NCI-H2081 treated with DMSO at 0.1 percent for 48 hours (cell line): ENCODE measurements at places on chromosomes 12 and 14.

DNA sequence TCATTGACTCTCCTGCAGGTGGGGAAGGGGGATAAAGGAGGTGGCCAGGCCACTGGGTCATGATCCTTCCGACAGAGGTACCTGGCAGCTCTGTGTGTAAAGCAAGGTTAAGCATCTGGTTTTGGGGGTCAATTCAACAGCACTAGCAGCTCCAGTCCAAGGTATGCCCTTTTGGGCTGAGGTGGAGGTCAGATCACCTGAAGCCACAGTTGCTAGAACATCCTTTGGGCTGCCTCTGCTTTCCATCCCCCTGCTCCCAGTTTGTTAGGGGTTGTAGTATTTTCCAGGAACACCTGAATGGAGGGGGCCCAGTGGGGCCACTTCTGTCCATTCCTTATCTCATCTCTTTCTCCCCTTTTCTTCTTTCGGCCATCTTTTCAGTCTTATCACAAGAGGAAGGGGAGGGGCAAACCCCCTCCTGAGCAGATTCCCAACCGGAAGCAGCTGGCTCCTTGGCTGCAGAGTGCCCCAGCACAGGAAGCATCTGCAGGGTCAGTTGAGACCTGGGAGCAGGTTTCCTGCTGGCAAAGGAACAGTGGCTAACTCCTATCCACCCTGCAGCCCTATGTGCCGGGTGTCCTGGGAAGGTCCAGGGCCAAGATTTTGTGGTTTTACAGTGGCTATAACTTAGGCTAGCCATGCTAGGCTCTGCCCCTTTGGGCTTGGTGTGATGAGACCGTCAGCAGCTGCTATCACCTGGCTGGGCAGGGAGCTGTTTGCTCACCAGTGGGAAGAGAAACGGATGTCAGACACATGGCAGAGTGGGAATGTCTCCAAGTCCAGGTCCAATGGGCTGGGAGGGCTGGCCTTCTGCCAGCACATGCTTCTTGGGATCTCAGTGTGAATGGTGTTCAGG lies 40.2 kb downstream of the SH2B3 start:
- no peak for DNase-seq

DNA sequence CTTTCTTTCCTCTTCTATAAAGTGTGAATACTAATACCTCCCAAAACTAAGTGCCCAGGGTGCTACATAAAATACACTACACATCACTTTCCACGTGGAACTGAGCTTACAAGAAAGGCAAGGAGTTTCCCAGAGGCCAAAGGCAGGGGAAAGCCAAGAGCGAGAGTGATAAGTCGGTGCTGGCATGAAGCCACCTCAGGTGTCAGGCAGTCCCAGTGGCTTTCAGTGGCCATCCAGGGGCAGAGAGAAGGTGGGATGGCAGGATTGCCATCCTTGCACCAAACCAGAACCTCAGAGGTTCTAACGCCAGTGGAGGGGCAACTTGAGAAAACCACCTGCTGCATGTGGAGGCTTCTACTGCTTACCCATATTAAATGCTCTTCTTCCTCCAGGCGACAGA lies 79.7 kb upstream of the DIO3 start:
- DNase-seq, result no peak

DNA sequence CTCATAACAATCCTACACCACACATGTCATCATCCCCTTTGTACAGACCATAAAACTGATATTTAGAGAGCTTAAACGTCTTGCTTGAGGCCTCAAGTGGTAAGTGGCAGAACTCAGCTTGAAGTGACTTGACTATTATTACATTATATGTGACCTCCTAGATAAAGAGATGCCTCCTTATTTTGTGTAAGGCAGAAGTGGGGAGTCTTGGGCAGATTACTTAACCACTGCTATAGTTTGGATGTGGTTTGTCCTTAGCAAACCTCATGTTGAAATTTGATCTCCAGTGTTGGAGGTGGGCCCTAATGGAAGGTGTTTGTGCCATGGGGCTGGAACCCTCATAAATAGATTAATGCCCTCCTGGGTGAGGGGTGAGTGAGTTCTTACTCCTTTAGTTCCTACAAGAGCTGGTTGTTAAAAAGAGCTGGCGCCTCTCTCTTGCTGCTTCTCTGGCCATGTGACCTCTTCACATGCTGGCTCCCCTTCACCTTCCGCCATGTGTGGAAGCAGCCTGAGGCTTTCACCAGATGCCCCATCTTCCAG lies 37.4 kb downstream of the RCOR1 start:
- no peak for DNase-seq

- no peak for DNase-seq
Observed at GRCh38 chr12:88035907-88036289, 6.7 kb upstream of the C12orf50 start.

DNA sequence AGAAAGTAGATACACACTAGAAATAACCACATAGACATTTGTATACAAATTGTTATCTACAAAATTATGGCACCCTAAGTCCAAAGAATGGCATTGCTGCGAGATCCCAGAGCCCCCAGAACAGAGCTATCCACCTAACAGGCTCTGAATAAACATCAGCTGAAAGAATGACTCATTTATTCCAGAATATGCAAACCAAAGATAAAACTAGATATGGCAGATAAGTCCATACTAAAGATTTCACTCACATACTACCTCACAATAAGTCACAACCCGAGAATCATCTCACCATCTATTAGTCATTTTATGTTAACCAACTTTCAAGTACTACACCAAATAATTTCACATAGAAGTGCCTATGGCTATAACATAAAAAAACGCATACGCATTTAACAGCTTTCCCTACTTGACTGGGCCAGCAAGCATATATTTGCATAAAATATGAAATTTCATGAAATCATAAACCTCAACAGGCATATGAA lies 5.6 kb downstream of the CNIH1 start:
- no peak for DNase-seq

DNA sequence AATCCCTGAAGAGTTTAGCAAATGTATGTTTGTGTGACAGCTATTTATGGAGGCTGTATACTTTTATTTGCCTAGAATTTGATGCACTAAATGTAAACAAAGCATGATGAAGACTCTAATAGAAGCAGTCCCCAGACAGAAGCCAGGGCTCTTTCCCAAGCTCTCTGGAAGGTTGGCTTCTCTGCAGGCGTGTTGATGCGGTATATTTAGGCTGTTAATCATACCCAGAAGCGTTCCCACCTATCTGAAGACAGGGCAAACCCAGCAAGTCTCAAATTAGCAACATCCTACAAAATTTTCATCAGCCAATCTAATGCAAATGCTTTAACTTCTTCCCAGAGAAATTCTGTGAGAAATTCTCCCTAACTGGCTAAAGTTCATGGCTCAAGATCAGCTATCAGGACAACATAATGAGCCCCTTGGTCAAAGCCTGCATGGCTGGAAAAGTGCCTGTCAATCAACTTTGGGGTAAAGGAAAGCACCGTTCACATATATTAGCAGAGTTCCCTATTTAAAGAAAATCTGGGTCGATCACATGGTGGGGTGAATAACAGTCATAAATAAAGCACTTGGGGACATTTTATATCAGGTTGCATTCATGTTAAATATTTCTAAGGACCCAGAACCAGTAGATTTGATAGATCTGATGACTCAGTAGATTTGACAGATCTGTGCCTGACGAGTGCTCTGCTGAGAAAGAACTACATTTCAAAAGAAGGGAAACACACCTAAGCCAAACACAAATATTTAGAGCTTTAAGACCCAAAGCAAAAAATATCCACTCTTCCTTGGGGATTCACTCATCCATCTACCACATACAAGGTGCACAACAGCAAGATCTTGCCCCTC lies 46.6 kb downstream of the KSR2 start:
- DNase-seq, result no peak

DNA sequence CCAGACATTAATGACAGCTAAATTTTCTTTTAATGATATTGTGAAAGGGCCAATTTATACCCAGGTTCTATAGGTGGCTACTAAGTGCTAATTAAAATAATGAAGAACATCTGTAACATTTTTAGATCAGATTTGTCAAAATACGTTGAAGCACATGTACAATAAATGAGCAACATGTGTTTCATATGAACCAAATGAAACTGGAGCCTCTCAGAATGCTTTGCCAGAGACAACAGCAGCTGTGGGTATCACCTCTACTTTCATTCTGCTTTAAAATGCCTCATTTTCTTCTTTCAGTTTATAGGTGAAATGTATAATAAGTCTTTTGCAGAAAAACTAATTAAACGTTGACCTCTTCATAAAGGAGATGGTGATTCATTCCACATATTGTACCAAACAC lies 26.1 kb upstream of the MYF6 start:
- DNase-seq, result no peak

DNA sequence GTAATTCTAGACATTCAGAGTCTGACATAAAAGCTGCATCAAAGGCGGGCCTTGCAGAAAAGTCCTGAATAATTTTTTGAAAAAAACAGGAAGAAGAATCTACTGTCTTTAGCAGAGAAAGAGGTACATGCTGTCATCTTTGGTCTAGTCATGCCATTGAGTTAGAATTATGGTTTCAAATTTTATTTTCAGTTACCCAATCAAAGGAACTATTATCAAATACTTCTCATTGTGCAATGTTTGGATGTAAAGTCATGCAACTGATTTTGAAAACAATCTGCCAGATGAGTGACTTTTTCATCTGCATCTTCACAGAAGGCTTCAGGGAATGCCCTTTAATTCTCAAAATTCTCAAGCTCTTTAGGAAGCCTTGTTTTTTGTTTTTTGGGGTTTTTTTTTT lies 803.5 kb downstream of the FLRT2 start:
- no peak for DNase-seq

GRCh38 chr12:114670291-114670980 lies 13.5 kb downstream of the TBX3 start:
- no peak for DNase-seq

DNA sequence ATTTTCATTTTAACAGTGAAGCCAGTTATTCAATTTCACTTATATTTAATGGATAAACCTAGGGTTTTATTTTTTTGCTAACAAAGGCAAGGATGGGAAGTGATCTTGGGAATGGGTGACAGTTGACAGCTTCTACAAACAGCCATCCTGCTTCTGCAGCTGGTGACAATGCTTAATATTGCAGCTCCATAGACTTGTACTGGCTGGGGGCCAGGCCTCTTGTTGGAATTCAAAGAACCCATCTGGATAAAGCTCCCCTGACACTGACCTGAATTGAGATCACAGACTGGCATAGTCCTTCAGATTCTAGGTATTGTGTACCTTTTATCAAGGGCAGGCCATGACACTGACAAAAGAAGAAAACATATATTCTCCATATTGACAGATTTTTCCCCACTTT lies 664.6 kb upstream of the FOXG1 start:
- no peak for DNase-seq

- DNase-seq, result no peak
Observed at GRCh38 chr12:110279566-110280375, 1.3 kb upstream of the ATP2A2 start.

- no peak for DNase-seq
Observed at GRCh38 chr14:91424813-91425530, 7.4 kb upstream of the CCDC88C start.

- no peak for DNase-seq
Observed at GRCh38 chr14:65044596-65044959, 57.7 kb downstream of the MAX start.

GRCh38 chr14:77301103-77301502 lies 19.6 kb downstream of the POMT2 start:
- DNase-seq, result no peak

GRCh38 chr12:15706010-15706676 lies 83.0 kb downstream of the EPS8 start:
- no peak for DNase-seq

DNA sequence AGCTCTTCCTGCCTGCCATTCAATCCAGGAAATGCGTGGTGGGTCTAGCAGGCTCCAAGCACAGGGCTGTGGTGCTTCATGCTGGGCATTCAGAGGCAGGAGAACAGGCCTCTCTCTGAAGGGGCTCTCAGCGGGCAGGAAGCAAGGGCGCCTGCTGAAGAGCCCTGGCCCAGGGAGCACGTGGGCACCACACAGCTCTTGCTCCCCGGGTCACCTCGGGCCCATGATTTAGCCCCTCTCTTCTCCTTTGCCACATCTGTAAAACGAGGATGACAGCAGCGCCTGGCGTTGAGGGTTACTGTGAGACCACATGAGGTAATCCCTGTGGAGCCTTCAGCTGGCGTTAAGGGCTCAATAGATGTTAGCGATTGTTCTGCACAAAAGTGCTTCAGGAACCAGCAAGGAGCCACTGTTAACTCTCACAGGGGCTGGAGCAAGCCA lies 37.6 kb upstream of the SPTLC2 start:
- no peak for DNase-seq

- DNase-seq, result peak; percentile 40
Observed at GRCh38 chr12:119440803-119441360, 106.4 kb downstream of the CCDC60 start.

GRCh38 chr14:73695997-73696396 lies 18.2 kb downstream of the PNMA1 start:
- no peak for DNase-seq

- DNase-seq, result no peak
Observed at GRCh38 chr12:69354172-69354555, 5.4 kb upstream of the YEATS4 start.

GRCh38 chr14:67524634-67524963 lies 8.5 kb upstream of the PLEKHH1 start:
- no peak for DNase-seq

- DNase-seq, result no peak
Observed at GRCh38 chr12:106311139-106311538, 8.6 kb downstream of the TCP11L2 start.

DNA sequence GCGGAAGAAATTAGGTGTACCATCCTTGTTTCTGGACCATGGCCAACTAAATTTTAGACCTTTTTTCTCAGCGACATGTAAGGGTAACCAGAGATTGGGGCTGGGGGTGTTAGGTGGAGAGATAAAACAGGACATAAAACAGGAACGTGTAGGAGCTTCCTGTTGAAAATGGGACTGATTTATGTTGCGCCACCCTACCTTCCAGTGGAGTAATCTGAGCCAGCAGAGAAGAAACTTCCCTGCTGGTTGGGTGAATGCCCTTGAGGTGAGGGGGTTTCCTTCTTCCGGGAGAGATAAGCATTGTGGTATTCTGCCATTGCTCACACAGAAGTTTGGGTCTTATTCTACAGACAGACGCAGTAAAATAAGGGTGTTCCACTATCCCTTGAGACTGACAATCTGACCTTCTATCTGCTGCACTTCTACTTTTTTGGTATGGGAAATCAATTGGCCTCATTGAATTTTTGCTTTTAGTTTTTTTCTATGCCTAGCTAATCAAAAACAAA lies 417.6 kb downstream of the PCNX1 start:
- DNase-seq, result no peak

GRCh38 chr14:104773505-104774452 lies 20.8 kb downstream of the SIVA1 start:
- DNase-seq, result no peak

GRCh38 chr12:131928711-131929580 lies at the start of gene PUS1:
PUS1 (plus strand) TSS chr12:131929276; CDS start chr12:131929723, 447 bp downstream.
- peak; percentile 52 for DNase-seq
